ENCODE measurements at places on chromosomes 3 and 15.

- no peak for DNase-seq
Measured at GRCh38 chr3:178676942-178677790, 140.9 kb downstream of the KCNMB2 start.

GRCh38 chr15:84991014-84991712 is 9.5 kb downstream of the PDE8A start:
- no peak for DNase-seq

GRCh38 chr15:82132096-82132495 is 86.3 kb upstream of the MEX3B start:
- DNase-seq: no peak

DNA sequence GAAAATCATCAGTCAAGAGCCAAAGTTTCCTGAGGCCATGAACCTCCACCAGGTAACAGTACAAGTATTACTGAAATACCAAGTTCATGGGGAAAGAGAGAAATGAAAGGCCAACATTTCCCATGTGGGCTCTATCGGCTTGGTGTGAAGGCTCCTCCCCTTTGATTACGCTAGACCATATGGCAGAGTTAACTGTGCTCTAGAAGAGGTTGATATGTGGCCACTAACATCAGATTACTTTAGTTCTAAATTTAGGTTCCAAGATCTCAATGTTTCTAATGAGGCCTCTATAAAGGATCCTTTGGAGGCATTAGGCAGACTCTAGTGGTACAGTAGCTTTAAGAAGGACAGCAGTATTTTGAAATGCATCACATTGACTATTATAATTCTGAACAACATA is 127.1 kb downstream of the SEMA6D start:
- DNase-seq: no peak

Measured in glutamatergic neuron (in vitro differentiated cells).